ENCODE measurements at places on chromosomes 4 and X. TPM values are rescaled to one million over a fixed set of nuclear protein-coding genes. Genes with fewer than 3 reads are reported as not detected.

Gene HGFAC
- total RNA-seq: 0.51 TPM

Gene G6PD
- total RNA-seq: 47.3 TPM

Gene HSFX3
- not detected for total RNA-seq

DNA sequence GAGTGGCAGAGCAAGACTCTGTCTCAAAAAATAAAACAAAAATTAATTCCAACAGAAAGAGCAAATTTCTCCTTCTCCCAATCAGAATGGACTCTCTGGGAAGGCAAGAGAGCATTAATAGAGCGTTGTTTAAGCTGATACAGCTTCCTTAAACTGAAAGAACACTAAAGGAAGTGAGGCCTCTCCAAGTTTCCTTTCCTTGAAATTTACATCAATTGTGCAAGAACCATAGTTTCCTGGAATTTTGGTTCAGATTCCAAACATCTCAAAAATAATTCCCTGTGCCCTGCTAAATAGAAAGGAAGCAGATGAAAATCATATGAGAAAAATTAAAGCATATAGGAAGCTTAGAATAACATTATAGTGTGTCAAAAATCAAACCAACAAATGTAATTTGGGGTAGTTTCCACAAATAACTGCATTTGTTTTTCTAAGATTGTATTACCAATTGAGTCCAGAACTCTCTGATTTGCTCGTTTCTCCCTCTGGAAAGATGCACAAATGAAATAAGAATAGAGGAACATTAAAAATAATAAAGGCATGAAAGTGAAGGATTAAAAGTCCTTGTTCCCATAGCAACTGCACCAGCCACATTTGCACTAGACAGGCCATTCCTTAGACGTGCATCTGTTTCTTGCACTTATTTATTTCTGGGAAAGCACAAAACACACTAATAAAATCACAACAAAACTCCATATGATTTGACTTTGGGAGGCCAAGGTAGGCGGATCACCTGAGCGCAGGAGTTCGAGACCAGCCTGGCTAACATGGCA lies 3.7 kb upstream of the FAM241A start:
- no peak for DNase-seq

DNA sequence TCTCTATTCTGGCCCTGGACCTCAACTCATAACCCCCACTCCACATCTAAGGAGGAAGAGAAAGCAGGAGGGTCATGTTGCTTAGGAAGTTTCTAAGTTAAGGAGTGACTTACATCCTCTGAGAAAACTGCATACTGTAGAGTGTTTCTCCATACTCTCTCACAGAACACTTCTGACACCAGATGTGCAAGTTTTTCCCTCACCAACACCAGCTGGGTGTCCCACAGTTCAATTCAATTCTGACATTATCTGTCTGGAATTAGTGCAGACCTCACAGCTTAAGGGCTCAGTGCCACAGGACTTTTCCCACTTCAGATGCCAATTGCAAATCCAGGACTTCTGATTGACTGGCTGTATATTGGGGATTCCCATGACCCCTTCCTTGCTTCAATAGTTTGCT lies 89.0 kb upstream of the SFRP2 start:
- DNase-seq: no peak

DNA sequence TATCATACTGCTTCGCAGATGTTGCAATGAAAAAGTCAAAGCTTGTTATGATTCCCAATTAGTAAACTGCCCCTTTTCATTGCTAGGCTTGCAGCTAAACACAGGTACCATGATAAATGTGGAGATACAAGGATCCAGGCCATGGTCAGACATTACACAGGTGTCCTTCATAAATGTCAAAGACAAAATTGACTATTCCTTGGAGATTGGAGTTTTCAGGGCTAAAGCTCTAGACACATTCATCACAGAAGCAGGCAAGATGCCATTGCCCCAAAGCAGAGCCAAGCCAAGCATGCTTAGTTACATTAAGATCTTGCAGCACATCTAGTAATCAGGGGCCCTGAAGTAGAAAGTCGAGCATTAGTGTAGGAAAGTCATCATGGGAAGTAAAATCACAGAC lies 111.3 kb upstream of the INTU start:
- DNase-seq: no peak

DNA sequence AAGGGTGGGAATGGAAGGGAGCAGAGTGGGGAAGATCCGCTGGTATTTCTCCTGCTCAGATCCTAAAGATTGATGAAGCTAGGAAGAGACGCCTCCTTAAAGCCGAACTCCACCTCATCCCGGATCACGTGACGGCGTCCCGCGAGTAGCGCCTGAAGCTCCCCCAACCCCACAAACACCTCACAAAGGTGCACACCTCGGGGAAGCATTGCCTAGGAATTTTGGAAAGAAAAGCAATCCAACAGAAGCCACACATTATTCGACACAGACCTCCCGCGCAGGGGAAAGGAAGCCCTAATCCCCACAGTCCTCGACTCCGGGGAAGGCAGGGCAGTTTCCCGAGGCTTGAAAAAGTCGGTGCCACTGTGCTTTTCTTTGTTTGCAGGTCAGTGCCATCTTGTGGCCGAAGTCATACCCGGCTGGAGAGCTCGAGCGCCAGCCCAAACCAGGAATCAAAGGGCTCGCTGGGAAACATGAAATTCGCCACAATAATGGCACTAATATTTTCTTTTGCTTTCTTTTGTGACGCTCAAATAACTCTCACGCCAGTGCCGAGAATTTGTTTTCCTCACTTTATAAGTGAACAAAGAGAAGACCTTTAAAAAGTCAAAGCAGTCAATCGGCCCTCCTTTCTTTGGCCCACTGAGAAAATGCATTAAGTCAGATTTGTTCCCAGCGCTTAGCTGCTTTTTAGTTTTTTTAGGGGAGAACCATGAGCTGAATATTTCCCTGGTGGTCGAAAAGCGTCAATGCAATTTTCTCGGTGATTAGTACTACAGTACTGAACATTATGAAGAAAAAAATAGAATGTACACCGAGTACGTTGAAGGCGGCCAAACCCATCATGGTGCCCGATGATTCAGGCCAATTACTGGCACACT lies at the start of gene NPY1R:
Gene NPY1R (minus strand): TSS at position 71 of the 881 bp plus-strand sequence. CDS start 6,042 bp downstream, outside the sequence.
- peak; percentile 33 for DNase-seq

GRCh38 chr4:107799669-107800450 lies 24.9 kb upstream of the SGMS2 start:
- no peak for DNase-seq

Gene IL2
- total RNA-seq: 19.1 TPM

DNA sequence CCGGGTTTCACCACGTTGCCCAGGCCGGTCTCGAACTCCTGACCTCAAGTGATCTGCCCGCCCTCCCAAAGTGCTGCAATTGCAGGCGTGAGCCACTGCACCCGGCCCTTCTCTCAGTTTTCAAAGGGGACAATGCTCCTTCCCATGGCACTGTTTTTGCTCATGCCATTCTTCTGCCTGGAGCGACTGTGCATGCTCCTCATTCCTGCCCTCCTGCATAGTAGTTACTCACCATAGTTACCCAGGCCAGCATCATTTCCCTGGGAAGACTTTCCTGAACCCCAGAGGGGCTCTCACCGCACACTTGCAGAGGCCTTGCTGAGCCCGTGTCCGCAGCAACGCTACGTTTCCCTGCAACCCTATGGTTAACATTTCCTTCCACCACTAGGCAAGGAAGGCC lies 3.3 kb upstream of the CXCL9 start:
- DNase-seq: no peak

- no peak for DNase-seq
These were observed 334.5 kb upstream of the EMCN start for GRCh38 chr4:100852326-100852725.

Gene GDPD2
- total RNA-seq: 0.12 TPM

DNA sequence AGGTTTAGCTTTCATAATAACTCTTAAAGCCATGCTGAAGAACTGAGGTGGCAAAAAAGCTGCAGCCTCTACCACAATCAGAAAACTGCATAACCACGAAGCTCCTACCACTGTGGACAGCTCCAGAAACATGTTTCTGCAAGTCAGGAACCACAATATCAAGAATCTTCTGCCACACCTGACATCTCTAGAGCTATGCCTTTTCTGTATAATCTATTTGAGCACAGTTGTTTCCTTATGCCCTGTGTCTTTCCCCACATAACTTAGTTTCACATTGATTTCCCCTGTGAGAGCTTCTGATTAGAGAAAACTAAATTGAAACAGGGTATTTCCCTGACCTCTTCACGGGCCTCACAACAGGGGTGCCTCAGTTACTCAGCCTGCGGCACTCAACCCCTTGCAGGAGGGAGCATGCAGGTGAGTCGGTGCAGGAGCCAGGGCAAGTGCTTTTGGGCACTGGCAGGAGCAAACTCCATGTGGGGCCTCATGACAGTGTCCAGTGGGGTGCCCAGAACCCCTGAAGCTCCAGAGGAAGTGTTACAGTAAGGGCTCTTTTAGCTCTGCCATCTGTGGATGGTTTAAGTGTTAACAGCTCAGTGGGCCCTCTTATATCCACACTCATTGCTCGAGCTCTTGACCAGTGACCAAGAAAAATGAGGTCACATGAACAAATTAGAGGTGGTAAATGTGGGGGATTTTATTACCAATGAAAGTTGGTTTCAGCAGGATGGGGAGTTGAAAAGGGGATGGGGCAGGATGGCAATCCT lies 132.8 kb upstream of the BMP3 start:
- DNase-seq: no peak

- DNase-seq: no peak
These were observed 151.1 kb upstream of the ADGRL3 start for GRCh38 chr4:61049018-61049417.

Gene KCND1
- 8.3 TPM for total RNA-seq

All from activated T-cell treated with anti-CD3 and anti-CD28 coated beads, Interleukin-2, amount 50 U/mL, for 72 hours (primary cell).